ENCODE measurements at places on chromosomes 7 and 10.

DNA sequence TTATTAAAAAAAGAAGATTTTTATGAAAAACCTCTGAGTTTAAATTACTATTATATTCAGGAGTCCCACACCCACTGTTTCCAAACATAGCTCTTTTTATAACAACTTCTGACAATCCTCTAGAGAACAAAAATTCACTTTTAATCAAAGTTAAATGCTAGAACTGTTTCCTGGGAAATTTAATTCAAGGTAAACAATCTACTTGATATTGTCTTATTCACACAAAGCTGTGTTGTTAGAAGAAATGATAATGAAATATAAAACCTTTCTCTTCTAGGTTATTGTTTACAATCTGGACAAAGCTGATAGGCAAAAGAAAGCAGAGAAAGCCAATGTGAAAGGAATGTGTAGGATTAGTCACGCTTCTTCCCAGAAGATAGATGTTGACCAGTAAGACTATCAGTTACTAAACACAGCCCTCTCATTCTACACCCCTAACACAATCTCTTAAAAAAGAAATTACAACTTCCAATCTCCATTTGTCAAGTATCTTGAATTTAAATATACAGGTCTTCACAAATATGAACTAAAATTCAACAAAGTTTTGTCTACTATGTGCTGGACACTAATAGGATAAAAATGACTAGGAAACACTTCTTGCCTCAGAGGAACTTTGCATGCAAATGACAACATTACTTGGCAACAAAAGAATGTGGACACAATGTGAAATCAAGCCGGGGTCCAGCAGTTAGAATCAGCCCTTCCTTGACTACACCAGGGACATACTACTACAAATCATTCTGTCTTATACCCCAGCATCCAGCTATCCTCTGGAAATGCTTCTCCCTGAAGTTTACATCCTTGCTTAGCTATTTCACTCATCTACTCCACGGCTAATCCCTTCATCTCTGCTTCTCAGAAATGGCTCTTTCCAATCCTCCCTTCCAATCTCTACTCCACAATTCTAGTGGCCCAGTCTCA lies 123.7 kb downstream of the IMMP2L start:
- no peak for DNase-seq

DNA sequence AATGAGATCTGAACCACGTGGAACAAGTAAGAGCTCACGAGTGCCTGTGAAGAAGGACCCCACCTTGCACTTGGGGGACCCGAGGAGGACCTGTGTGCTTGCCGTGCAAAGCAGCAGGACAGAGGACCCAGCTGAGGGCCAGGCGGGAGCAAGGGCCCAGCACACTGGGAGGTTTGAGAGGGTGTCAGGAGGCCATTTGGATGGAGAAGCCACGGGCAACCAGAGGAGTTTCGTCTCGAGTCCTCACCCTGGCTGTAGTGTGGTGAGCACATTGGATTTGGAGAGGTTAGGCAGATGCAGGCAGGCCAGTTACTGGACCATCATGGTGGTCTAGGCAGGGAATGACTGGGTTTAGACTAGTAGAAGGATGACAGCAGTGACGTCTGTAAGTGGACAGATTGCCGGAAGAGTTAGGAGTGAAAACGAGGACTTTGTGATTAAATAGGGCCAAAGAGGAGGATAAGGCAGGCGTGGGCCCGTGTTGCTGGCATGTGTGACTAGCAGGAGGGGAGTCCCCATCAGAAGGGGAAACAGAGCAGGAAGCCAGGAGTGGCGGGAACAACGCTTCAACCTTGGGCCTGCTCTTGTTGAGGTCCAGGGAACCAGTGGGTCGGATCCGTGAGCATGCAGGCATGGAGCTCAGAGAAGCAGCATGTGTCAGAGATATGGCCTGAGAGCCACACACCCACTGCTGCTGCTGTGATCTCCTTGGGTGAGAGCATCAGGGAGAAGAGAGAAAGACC lies 208.2 kb downstream of the MGMT start:
- DNase-seq: no peak

GRCh38 chr7:105934572-105935185 lies 28.4 kb upstream of the CDHR3 start:
- DNase-seq: no peak

DNA sequence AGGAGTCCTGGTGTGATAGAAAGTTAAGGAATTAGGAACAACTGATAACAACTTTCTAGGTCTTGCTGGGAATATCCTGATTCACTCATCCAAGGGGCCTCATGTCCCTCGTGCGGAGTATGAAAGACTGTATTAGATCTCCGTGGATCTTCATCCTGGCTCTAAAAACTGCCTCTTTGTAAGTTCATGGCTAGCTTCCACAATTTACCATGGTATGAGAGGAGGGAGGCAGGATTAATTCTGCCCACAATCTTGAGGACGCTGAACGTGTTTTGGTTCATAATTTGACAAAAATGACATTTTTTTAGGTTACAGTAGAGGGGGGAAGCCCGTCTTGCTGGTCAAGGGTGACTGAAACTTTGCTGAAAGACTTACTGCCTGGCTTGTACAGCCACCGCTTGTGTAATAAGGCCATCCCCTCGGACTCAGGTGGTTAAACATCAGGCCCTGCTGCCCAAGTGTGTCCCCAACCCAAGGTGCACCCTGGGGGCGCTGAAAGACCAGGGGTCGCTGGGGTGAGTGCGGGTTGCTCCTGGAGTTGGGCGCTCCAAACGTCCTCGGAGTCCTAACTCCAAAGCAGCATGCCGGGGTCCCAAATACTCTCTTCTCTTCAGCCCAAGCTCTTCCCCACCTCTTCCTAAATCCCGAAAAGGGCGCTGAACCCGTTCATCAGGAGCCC lies 733 bp downstream of the HIBADH start:
- DNase-seq: no peak

GRCh38 chr10:113854761-113855588 lies 514 bp downstream of the NHLRC2 start:
- peak; percentile 62 for DNase-seq

DNA sequence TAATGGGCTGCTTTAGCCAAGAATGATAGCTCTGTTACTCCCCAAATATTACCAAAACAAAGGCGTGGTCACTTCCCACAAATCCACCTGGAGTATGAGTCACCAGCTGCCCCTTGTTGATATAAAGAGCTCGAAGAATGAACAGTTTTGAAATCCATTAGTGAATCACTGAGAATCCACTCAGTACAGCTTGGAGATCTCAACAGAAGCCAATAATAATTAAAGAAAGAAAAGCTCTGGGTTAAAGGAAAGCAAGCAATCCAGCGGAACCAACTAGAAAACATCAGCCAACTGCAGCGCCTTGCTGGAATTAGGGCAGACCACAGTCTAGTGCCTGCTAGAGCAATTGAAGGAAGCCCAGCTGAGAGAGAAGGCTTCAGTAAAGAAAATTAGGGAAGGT lies 576.0 kb upstream of the C7orf33 start:
- no peak for DNase-seq

- DNase-seq: no peak
Observed at GRCh38 chr7:42869131-42870020, 42.5 kb downstream of the C7orf25 start.

- no peak for DNase-seq
Observed at GRCh38 chr10:77504873-77505257, 132.7 kb downstream of the KCNMA1 start.

All from CD4-positive, alpha-beta T cell treated with Interleukin-15 for 1 hour (primary cell).